ENCODE measurements at places on chromosomes 16 and 17.

- DNase-seq = no peak
Observed at GRCh38 chr16:2512735-2513404, 882 bp upstream of the ATP6V0C start.

DNA sequence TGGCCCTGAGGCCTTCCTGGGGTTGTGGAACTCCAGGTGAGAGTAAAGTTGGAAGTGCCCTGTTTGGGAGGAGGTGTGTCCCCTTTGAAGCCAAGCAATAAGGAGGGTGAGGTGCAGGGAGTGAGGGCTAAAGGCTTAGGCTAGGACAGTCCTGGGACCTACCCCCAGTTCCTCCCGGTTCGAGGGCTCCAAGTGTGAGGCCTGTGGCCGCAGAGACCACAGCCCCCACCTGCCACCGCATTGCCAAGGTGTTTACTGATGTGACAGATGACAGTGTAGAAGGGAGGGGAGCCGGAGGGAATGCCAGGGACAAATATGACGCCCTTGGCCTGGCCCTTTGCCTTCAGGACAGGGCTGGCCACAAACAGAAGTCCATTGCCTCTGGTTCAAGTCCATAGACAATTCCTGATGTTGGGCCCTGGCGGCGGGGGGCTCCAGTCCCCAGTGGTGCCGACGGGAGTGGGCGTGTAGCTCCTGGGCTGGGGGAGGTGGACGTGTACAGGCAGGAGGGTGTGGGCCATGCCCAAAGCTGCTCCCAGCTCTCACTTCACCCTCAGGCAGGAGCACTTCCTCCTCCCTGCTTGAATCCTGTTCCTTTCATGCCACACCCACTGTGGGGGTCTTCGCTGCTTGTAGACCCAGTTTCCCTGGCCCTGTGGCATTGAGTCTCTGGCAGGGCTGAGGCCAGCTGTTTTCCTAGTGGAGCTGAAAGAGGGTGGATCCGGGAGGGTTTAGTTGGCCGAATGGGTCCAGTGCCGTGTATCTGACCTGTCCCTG is 3.2 kb downstream of the ADORA2B start:
- no peak for DNase-seq

- DNase-seq = no peak
Observed at GRCh38 chr17:10879190-10879836, 41.4 kb upstream of the PIRT start.

- no peak for DNase-seq
Observed at GRCh38 chr17:29045734-29046472, 3.0 kb downstream of the PIPOX start.

DNA sequence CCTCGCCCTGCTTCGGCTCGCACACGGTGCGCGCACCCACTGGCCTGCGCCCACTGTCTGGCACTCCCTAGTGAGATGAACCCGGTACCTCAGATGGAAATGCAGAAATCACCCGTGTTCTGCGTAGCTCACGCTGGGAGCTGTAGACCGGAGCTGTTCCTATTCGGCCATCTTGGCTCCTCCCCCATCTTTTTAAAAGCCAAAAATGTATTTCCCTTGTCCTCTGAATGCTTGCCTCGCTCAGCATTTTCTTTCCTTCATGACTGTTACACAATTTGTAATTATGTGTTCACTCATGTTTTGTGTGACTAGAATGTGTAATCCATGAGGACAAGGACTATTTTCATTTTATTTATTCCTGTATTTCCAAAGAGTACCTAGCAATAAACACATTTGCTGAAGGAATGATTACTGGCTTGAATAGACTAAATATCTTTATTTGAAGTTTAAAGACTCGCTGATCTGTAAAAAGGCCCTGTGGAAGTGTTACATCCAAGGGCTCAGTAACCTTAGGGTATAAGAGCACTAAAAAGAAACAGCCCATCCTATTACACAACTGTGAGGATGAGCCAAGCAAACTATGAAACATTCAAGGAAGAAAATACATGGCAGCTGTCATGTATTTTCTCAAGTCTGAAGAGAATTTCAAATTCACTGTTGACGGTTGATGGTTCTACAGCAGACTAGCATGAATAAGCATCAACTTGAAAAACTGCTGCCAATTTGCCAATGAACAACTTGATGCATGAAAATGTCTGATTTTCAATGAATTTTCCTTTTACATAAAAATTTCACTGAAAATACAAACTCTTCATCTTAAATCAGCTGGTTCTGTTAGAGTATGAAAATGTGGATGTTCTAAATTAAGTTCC is 192.6 kb downstream of the MYO1D start:
- no peak for DNase-seq

DNA sequence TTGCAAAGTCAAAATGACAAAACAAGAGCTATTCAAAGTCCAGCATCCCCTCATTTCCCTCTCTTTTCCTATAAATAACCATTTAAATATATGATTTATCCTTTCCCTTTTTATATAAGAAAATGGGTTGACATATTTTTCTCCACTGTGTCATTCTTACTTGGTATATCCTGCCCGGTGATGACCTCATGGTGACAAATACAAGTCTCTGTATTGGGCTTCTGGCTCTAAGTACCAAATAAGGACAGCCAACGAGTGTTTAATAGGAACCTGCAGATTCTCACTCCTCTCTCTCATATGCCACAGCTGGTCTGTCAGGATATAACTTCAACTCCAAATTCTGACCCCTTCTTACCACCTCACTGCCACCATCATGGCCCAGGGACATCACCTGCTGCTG is 25.5 kb upstream of the CBLN1 start:
- no peak for DNase-seq

GRCh38 chr17:74949455-74950115 is 13.9 kb downstream of the OTOP3 start:
- no peak for DNase-seq

- no peak for DNase-seq
Observed at GRCh38 chr17:75492555-75493168, 22.7 kb downstream of the CASKIN2 start.

GRCh38 chr17:54967621-54968261 is 713 bp downstream of the COX11 start:
- no peak for DNase-seq

Data from HFF-Myc (cell line).